Caki2 (cell line): ENCODE measurements at places on chromosomes 12 and 14.

DNA sequence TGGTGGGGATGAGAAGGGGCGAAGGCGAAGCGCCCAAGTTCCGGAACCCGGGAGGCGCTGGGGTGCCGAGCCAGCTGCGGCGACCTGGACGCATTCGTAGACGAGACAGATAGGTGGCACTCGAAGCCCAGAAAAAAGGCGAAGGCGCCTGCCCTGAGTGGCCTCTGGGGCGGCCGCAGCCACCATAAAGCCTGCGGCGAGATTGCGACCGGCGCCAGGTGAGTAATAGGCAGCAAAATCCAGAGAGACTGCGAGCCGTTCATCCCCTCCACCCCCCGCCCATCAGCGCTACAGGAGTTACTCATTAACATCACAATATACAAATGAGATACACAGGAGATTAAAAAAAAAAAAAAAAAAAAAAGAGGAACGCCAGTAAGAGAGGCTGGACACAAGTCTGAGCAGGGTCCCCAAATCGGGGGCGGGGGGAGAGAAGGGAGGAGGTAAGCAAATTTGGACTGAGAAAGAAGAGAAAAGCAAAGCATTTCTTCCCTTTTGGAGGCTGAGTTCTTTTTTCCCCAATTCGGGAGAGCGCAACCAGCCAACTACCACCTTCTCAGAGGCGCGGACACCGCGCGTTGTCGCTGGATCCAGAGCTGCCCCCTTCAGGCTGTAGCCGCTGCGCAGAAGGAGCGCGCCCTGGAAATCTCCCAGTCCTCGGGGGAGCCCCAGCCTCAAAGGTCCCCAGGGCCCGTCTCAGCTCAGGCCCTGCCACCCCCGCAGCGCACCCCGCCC lies 15.7 kb downstream of the TBX3 start:
- DNase-seq: peak; percentile 85

DNA sequence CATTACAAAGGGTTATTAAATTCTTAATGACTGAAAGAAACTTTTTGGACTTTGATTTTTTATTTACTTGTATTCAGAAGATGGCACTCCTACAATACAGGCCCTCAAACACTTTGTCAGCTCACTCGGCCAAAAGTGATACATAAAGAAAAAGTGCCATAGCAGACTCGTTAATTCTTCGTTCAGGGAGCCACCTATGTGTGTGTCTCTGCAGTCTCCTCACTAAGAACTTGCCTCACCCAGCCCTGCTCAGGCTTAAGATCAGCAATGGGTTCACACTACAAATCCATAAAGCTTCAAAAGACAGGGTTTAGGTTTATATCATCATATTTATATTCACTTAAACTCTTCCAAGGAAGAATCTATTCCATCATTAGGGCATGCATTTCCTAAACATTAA lies 11.5 kb downstream of the DCP1B start:
- DNase-seq: no peak

GRCh38 chr14:95291859-95292542 lies 27.7 kb downstream of the CLMN start:
- no peak for DNase-seq

- DNase-seq: no peak
These were observed 12.6 kb upstream of the DIO2 start for GRCh38 chr14:80223696-80224465.

GRCh38 chr12:100555722-100556121 lies 17.8 kb upstream of the GAS2L3 start:
- no peak for DNase-seq

DNA sequence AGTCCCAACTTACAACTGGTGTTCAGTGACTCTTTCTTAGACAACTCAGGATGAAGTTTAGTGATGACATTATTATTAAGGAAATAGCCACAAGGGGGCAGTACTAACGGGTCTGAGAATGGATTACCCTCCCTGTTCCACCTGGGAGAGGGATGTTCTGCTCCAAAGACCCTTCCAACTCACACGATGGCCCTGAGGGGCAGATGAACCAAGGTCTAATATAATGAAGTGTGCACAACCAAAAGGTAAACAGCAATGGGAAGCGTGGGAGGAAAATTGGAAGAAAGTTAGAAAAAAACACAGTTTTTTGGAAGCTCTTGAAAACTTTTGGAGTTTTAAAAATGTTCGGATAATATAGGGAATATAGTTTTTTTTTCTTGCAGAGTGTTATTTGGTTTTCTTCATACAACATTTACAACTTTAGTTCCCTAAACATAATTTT lies 24.0 kb downstream of the FGF6 start:
- DNase-seq: peak; percentile 13

GRCh38 chr12:111409780-111410430 lies 4.2 kb downstream of the SH2B3 start:
- DNase-seq: peak; percentile 52

- peak; percentile 83 for DNase-seq
These were observed 73.7 kb downstream of the DCAF5 start for GRCh38 chr14:69079188-69079742.

DNA sequence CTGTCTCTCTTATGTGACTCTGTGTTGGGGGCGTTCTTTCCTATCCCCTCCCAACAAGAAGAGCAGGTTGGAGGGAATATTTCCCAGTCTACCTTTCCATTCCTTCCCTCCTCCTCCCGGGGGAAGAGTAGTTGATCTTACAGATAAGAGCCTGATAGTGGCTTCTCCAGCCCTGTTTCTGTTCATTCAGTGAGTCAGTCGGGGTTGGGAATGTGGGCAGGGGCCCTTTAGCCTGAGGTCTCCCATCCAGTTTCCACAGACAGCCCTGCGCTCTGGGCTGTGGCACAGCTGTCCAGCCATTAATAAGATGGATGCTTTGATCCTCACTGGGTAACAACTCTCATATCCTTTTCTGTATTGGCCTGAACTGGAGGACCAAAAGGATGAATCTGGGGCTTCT lies 18.1 kb upstream of the PPP1R1A start:
- no peak for DNase-seq

DNA sequence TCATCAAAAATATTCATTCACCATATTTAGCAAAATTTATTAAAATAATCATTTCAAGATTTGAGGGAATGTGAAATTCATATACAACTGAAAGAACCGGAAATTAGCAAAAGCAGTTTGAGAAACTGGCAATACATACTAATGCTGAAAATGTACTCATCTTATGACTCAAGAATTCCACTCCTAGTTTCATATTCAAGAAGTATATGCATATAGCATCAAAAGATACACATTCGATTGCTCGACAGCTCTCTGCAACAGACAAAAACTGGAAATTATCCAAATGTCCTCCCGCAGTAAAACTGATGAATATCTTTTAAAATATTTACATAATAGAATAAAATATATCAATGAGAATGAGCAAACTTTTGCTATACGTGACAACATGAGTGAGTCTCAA lies 189.2 kb upstream of the MGAT4C start:
- DNase-seq: no peak

DNA sequence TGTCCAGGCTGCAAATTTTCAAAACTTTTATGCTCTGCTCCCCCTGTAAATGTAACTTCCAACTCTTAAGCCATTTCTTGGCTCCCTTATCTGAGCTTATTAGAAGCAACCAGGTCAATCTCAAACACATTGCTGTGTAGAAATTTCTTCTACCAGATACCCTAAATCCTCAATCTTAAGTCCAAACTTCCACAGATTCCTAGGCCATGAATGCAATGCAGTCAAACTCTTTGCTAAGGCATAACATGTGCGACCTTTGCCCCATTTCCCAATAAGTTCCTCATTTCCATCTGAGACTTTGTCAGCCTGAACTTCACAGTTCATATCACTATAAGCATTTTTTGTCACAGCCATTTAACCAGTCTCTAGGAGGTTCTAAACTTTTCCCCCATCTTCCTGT lies 64.5 kb downstream of the TMTC3 start:
- no peak for DNase-seq

GRCh38 chr14:94103554-94104150 lies 6.9 kb upstream of the IFI27 start:
- DNase-seq: no peak

GRCh38 chr14:82689948-82690347 lies 1156.3 kb upstream of the SEL1L start:
- DNase-seq: no peak

DNA sequence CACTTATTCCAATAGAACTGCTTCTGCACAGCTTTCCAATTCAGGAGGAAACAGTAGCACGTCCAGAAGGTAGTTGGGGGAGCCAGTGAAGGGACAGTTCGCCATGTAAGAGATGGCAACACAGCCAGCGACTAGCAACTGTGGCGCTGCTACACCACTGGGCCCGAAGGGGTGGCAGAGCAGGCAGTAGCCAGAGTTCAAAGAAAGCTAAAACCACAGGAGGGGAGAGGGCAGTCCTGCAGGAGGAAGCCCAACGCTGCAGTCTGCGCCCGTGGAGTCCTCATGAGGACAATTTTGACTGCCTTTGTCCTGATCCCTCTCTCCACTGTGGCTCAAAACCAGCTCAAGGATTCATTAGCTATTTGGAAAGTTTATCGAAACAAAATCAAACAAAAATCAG lies 591.2 kb downstream of the VRK1 start:
- no peak for DNase-seq

DNA sequence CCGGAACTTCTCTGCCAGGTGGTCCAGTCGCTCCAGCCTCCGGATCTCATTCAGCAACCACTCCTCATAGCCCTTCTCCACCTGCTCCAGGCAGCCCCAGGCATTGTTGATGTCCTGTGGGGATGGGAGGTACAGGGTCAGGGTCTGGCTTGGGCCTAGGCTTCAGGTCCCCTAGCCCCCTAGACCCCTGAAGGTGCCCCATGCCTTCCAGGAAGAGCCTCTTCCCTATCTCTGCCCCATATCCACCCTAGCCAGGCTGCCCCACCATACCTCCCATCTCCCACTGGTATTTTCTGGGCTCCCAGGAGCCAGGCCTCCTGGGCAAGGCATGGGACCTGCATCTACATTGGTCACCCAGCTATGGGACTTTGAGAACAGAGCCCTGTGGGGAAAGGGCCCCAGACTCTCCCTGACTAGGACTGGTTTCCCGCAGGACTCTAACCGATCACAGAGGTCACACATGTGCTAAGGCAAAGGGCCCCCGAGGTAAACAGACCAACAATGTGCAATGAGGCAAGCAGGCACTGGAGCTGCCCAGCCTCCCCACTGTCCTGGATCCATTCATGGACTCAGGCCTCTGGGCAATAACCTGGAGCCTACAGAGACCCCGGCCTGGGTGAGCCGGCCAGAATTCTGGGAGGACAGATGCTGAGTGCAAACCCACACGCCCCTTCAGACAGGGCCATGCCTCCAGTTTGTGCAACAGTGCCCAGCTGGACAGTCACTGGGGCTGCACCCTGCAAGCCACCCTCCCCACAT lies 88.8 kb downstream of the ACTN1 start:
- DNase-seq: no peak

GRCh38 chr12:51108136-51108535 lies 24.7 kb upstream of the CSRNP2 start:
- no peak for DNase-seq

DNA sequence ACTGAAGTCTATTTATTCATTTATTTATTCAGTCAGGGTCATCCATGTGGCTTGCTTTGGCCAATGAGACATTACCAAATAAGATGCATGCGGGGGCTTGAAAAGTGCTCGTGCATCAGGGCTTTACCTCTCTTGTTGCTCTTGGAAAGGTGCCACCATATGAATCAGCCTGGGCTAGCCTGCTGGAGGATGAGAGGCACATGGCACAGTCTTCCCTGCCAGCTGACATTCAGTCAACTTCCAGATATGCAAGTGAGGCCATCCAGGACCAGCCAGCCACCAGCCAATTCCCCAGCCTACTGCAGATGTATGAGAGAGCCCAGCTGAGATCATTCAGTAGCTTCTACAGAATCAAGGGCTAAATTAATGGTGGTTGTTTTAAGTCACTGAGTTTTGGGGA lies 105.2 kb upstream of the RPH3A start:
- DNase-seq: peak; percentile 58

GRCh38 chr14:30177781-30178180 lies 250.1 kb upstream of the PRKD1 start:
- no peak for DNase-seq

DNA sequence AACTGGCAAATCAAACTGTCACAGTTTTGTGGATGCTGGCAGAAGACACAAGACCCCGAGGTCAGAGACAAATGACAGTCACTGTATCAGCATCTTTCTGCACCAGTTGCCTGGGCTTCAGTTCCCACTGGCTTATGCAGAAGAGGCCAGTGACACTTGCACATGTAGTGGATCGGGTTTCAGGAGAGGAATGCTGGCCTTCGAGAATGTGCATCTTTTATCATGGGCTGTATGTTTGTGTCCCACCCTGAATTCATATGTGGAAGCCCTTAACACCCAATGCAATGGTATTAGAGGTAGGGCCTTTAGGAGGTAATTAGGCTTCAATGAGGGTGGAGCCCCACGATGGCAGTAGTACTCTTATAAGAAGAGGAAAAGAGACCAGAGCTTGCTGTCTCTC lies 150.9 kb downstream of the SLC15A4 start:
- no peak for DNase-seq

DNA sequence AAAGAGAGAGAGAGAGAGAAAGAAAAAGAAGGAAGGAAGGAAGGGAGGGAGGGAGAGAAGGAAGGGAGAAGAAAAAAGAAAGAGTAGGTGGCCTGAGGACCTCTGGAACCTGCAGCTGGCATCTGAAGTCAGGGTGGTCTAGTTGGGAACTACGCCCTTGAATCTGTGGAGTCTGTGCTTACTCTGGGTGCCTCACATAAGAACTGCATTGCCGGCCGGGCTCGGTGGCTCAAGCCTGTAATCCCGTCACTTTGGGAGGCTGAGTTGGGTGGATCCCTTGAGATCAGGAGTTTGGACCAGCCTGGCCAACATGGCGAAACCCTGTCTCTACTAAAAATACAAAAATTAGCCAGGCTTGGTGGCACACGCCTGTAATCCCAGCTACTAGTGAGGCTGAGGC lies 10.0 kb upstream of the NRDE2 start:
- no peak for DNase-seq

DNA sequence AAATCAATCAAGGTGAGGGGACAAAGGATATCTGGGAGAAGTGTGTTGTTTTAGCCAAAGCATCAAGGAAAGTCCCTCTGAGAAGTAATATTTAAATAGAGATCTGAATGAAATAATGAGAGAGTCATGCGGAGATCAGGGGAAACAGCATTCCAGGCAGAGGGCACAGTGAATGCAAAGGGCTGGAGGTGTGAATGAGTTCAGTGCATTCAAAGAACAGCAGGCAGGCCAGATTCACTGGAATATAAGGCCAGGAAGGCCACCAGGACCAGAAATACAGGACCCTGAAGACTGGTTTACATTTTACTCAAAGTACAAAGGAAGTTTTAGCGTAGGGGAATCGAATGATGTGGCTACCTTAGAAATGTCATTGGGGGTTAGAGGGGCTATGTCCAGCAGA lies 436.2 kb upstream of the TMEM132C start:
- no peak for DNase-seq
